ENCODE measurements at places on chromosomes 16 and 17.

- DNase-seq, result no peak
Observed at GRCh38 chr17:1995907-1996799, 29.0 kb downstream of the RTN4RL1 start.

DNA sequence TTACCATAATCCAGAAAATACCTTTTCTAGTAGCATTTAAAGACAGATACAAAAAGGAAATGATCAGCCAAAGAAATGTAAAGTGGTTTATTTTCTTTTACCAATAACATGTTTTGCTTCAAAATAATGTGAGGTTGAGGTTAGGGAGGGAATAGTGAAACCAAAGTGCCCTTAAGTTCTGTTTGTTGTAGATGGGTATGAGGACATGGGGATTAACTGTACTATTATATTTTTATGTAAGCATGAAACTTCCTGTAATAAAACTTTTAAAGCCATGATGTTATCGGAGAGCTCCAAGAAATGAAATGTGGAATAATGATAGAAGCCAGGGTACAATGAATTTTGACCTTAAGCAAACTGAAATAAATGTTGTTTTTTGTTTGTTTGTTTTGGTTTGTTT is 9.9 kb downstream of the C16orf46 start:
- no peak for DNase-seq

DNA sequence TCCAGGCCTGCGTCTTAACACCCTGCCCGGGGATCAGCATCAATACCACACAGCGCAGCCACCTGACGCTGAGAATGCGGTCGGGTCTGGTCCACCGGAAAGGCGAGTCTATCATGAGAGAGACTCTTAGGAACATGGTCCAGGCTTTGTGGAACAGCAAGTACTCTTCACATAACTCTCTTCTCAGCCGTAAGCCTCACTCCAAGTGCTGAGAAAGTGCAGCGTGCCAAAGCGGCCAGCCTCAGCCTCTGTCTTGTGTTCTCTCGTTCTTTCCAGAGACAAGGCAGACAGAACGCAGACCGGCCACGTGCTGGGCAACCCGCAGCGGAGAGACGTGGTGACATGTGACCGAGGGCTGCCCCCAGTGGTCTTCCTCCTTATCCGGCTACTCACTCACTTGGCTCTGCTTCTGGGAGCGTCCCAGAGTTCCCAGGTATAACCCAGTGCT is 34.4 kb upstream of the ENDOV start:
- DNase-seq, result no peak

GRCh38 chr16:89187770-89188392 is 12.5 kb downstream of the SLC22A31 start:
- DNase-seq, result no peak

DNA sequence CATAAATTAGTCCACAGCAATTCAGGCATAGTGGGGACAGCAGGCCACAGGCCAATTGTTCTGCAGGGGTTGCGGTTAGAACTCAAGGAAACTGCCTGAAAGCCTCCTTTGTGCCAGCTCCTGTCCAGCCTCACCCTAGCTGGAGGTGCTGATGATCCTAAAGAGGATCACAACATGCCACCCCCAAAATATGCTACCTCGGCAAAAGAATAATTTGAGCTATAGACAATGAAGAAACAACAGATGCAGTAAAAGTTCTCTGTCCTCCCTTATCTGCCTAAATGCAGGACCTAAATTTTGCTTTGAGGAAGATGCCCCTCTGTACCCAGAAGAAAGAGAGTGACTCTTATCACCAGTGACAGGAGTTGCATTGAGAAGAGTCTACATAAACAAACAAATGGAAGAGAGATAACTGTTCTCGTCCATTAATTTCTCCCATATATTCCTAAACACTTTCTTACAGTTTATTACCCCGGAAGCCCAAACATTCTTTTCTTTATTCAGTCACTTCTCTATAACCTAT is 14.7 kb downstream of the ALOX15 start:
- DNase-seq, result no peak

DNA sequence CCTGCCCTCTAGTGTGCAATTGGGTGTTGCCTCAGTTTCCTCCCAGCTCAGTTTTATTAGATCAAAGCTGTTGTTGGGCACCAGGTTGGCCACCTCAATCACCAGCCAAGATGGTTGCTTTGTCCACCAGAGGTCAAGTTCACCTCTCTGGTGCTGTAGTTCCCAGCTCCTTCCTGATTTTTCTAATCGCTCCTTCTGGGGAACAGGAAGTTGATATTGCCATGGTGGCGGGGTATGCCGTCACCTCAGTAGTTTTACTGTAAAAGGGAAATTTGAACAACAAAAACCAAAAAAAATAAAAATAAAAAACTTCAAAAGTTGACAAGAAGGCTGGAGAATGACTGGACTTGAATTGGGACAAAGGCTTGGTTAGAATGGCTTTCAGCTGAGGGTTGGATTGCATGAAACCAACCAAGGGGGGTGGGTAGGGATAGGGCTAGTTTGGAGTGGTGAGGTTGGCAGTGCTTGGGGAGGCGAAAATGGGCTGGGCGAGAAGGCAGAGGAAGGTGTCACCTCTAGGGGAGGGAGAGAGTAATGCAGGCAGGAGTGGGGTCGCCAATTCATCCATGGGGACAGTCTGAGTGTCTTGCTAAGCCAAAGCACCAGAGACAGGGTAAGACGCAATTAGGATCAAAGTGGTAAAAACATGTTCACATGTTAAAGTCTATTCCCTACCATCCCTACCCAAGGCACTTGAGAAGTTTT is 6.2 kb downstream of the EFNB3 start:
- no peak for DNase-seq

- DNase-seq, result no peak
Observed at GRCh38 chr16:14418795-14419225, 211.2 kb downstream of the PARN start.

GRCh38 chr16:89636663-89637062 is 20.8 kb downstream of the CHMP1A start:
- DNase-seq, result no peak

DNA sequence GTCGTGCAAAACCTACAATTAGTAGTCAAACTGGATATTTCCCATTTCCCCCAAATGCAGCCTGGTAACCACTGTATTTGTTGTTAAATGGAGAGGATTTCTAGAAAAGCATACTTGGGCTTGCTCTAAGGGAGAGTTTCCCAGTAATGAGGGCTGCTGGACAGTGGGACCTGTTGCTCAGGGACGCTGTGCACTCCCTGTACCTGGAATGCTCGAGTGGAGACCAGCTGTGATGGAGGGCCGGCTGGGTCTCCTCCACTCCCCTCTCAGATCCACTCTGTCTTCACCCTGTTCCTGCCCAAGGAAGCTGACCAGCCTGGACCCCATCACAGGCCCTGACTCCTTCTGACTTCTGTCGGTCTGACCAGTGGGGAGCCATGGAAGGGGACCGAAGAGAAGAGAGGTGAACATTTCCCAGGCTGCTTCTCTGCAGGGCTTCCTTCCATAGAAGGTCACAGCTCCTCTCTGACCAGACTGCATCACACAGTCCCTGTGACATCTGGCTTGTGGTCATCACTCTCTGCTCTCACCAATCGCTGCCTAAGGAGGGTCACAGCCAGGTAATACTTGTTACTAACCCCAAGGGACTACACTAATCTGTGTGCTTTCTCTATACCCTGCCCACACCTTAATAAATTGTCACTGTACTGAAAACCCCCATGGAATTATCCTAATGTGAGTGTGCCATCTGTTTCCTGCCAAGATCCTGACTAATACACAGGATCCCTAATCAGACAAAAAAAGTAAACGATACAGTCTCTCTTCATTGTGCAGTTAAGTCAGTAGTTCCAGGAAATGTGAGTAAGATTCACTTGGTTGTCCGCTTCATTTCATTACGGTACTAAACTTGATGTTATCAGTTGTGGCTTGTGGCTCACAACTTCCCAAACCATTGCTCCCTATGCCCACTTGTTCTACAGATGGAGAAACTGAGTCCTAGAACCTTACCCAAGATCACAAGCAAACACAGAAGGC is 102.4 kb downstream of the CCT6B start:
- DNase-seq, result no peak

- DNase-seq, result no peak
Observed at GRCh38 chr17:48611681-48612455, 1.1 kb upstream of the HOXB7 start.

- peak; percentile 57 for DNase-seq
Observed at GRCh38 chr16:29007730-29008593, 23.1 kb downstream of the LAT start.

- DNase-seq, result peak; percentile 21
Observed at GRCh38 chr17:62179525-62180161, 114.6 kb upstream of the MED13 start.

- DNase-seq, result no peak
Observed at GRCh38 chr17:32672711-32673110, 185.9 kb downstream of the CDK5R1 start.
